ENCODE measurements at places on chromosomes 12 and 14. TPM values are rescaled to one million over a fixed set of nuclear protein-coding genes. Genes with fewer than 3 reads are reported as not detected.

DNA sequence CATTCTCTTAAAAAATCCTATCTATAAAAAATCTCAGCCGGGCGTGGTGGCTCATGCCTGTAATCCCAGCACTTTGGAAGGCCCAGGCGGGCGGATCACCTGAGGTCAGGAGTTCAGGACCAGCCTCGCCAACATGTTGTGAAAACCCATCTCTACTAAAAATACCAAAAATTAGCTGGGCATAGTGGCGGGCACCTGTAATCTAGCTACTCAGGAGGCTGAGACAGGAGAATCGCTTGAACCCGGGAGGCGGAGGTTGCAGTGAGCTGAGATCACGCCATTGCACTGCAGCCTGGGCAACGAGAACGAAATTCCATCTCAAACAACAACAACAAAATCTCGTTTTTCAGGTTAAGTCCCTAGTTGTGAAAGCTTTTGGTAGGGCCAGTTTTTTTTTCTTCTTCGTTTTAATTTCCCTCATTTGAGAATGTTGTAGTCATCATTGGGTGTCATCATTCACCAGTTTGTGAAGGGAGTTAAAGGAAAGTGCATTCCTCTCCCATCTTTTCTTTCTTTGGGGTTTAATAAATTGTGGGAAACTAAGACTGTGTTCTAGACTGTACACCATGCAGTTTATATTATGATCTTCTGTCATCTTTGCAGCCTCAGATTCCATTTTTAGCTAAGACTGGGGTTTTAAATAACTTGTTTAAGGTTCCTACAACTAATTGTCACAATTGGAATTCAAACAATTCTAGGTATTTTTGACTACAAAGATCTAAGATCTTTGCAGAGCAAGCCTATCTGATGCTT lies 23.9 kb downstream of the MDM2 start:
- no peak overlapping the region for H3K27ac ChIP-seq
- H3K4me1 ChIP-seq, result no peaks in the 10 kb centered on the region
- H3K27me3 ChIP-seq, result no peaks in the 10 kb centered on the region
- H3K4me3 ChIP-seq, result no peak overlapping the region
- H3K36me3 ChIP-seq, result peaks cover 78% of the 10 kb centered on the region

- DNase-seq, result no peak
- no peaks in the 10 kb centered on the region for H3K27me3 ChIP-seq
- H3K36me3 ChIP-seq, result no peaks in the 10 kb centered on the region
- H3K4me3 ChIP-seq, result no peak overlapping the region
Measured at GRCh38 chr14:73143003-73143402, 6.7 kb downstream of the PSEN1 start.

DNA sequence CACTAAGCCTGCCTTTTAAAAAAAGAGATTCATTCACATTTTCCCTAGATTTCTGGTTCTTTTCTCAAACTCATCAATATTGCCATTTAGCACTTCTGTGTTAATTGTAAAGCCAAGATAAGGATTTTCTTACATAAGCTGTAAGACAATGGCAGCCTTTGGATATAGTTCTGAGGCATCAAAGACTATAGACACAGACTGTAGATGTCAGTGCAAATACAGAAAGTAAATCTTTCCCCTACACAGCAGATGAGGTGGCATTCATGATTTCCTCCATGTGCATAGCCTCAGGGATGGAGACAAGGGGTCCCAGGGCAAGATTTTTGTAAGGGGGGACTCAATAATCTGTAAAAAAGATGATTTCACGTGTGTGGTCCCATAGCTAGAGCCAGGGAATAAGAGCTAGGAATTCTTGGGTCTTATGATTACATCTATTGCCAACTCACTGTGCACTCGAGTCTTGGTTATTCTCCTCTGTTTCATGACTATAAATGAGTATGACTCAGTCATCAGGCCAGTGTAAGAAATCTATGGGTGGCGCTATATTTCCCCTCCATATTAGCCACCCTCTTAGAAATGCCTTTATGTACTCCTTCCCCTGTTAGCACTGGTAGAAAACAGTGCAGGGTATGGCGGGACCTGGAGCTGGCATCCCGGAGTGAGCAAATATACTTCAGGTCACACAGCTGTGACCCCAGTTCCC lies 207.5 kb downstream of the EXOC5 start:
- no peak overlapping the region for H3K4me3 ChIP-seq
- no peaks in the 10 kb centered on the region for H3K4me1 ChIP-seq
- H3K27me3 ChIP-seq, result no peaks in the 10 kb centered on the region
- DNase-seq, result no peak
- no peak overlapping the region for H3K27ac ChIP-seq

DNA sequence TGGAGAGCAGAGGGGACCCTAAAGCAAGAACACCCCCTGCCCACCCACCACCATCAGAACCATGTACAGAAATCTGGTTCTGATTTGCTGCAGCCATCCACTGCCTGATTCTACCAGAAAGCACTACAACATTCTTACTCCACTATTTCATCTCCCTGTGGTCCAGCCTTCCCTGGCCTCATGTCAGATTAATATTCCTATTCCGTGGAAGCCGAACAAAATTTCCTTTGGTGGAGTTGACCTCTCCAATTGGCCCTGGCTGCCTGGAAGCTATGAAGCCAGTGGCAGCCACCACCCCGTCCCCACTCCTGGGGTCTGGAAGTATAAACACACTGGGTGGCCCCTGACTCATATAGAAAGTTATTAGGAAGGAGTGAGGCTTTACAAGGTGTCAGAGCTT lies 60.2 kb downstream of the ANO2 start:
- H3K4me3 ChIP-seq, result no peak overlapping the region
- DNase-seq, result no peak
- H3K36me3 ChIP-seq, result no peaks in the 10 kb centered on the region
- H3K27me3 ChIP-seq, result no peaks in the 10 kb centered on the region
- no peak overlapping the region for H3K27ac ChIP-seq

The CHST11 gene
- total RNA-seq, result 1.5 TPM

DNA sequence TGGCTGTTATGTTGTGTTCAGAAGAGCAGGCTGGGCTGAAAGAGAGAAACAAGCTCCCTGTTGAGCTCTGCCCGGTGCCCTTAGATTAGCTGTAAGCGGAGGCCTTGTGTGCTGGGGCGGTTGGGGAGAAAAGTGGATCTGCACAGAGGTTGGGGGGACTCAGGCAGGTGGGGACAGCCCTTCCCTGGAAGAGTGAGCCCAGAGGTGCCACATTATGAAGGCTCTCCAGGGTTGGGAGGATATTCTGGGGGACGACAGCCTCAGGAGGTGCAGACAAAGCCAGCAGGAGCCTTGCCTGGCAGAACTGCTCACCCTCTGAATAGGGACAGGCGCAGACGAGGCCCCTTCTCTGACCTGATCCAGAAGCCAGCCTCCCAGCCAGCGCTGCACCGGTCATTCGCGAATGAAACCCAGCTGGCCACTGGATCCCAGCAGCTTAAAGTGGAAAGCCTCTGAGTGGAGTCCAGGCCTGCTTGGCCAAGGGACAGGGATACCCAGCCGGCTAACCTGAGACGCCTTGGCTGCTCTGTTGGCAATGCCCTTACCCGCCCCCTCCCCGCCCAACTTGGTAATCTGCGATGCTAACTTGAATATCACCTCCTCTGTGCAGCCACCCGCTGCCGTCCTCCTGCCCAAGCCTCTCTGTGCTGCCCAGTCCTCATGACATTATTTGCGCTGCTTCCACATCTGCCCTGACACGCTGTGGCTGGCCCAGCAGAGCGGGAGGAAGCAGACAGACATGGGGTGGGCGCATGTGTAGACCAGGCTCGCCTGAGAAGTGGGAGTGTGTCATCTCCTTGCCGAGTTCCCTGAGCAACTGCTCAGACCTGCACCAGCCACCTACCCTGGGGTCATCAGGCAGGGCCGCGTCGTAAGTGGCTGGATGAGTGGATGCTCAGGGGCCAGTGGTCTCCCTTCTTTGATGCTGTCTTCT lies 5.6 kb downstream of the HIP1R start:
- DNase-seq, result no peak
- peak overlapping the region; percentile 73 for H3K27ac ChIP-seq
- peaks cover 30% of the 10 kb centered on the region for H3K4me1 ChIP-seq
- H3K36me3 ChIP-seq, result no peaks in the 10 kb centered on the region
- no peak overlapping the region for H3K4me3 ChIP-seq

DNA sequence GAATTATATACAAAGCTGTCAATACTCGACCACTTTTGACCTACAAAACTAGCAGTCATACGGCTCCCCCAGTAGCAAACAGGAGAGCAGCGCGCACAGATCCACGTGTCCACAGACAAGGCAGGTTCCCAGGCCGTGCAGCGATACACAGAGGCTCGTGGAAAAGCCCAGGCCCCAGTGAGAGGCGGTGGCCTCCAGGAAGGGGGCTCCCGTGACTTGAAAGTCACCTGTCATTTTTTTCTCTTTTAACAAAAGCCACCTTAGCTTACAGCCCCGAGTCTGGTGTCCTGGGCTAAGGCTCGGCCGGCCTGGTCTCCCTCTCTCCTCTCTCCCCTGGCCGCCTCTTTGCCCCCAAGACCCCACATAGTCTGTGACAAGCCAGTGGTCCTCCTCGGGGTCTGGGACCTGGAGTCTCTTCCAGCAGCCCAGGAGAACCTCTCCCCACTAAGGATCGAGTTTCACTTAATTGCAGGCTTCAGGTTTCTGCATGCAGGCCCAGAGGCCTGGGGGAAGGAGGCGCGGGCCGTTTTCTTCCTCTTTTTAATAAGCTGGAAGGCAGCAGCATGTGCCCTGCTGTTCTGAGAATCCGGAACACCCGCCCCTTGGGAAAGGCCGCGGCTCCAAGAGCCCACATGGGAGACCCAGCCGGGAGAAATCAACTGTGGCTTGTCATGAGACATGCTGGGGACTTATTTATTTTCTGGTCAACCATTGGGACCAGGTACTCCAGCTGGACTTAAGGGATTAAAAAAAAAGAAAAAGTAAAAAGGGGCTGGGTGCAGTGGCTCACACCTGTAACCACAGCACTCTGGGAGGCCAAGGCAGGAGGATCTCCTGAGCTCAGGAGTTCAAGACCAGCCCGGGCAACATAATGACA lies 15.9 kb downstream of the NCOR2 start:
- no peaks in the 10 kb centered on the region for H3K36me3 ChIP-seq
- H3K4me1 ChIP-seq, result peaks cover 65% of the 10 kb centered on the region
- DNase-seq, result peak; percentile 55
- no peaks in the 10 kb centered on the region for H3K27me3 ChIP-seq
- H3K4me3 ChIP-seq, result no peak overlapping the region
- H3K27ac ChIP-seq, result peak overlapping the region; percentile 39

DNA sequence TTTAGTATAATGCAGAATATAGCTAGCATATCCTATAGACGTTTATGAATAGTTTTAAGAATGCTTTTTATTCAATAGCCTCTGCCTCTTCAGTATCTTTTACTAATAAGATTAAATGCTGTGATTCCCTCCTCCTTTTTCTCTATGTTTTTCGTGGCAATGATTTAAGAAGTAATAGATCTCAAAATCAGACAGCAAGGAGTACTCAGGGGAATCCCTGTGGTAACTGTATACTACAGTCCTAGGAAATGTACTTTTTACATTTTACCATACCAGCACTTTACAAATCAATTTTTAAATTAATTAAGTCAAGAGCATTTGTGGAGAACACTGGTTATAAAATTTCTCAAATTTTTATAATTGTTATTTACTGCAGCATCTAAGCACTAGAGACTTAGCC lies 240.6 kb upstream of the CAND1 start:
- H3K27me3 ChIP-seq, result no peaks in the 10 kb centered on the region
- H3K27ac ChIP-seq, result no peak overlapping the region
- H3K36me3 ChIP-seq, result no peaks in the 10 kb centered on the region

GRCh38 chr14:23085458-23085857 lies 9.5 kb downstream of the ACIN1 start:
- no peaks in the 10 kb centered on the region for H3K27me3 ChIP-seq
- H3K36me3 ChIP-seq, result peaks cover 3% of the 10 kb centered on the region
- H3K4me1 ChIP-seq, result no peaks in the 10 kb centered on the region
- no peak overlapping the region for H3K27ac ChIP-seq
- no peak overlapping the region for H3K4me3 ChIP-seq

The KRT3 gene
- not detected for total RNA-seq

DNA sequence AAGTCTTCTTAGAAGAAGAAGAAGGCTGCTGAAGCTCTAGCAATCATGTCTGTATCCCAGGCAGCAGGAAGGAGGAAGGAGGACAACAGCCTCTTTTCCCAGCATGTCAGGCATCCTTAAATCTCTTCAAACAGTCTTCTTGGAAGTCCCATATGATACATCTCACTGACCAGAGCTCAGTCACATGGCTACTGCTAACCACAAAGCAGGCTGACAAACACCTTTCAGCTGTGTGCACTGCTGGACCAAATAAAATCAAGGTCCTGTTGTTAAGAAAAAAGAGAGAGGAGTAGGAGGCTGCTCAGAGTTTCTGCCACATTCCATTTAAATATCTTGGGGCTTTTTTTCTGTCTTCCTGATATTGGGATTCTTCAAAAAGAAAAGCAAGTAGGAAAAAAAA lies 203.4 kb upstream of the PELI2 start:
- H3K27ac ChIP-seq, result no peak overlapping the region
- no peaks in the 10 kb centered on the region for H3K27me3 ChIP-seq
- no peak for DNase-seq
- H3K4me3 ChIP-seq, result no peak overlapping the region
- no peaks in the 10 kb centered on the region for H3K36me3 ChIP-seq

DNA sequence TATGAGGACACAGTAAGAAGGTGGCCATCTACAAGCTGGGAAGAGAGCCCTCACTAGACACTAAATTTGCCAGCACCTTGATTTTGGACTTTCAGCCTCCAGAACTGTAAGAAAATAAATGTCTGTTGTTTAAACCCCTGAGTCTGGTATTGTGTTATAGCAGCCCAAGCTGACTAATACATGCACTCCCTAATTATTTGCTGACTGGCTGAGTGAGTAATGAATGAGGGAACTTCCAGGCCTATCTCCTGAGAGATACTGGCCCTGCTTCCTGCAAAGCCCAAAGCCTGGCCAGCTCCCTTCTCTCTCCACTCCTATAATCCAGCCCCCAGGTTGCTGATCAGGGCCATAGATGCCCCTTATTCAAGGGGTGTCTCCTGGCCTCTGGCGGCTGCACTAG lies 120.0 kb upstream of the NOS1 start:
- no peak overlapping the region for H3K4me3 ChIP-seq
- peaks cover 2% of the 10 kb centered on the region for H3K4me1 ChIP-seq
- no peaks in the 10 kb centered on the region for H3K27me3 ChIP-seq
- H3K27ac ChIP-seq, result no peak overlapping the region
- DNase-seq, result no peak
- no peaks in the 10 kb centered on the region for H3K36me3 ChIP-seq

- H3K4me3 ChIP-seq, result no peak overlapping the region
- H3K36me3 ChIP-seq, result no peaks in the 10 kb centered on the region
- peaks cover 4% of the 10 kb centered on the region for H3K4me1 ChIP-seq
- no peak overlapping the region for H3K27ac ChIP-seq
Measured at GRCh38 chr14:39230416-39231035, 3.2 kb upstream of the MIA2 start.

All from gastrocnemius medialis (tissue), 4 donors.